ENCODE measurements at places on chromosomes 3 and 15. TPM values are rescaled to one million over a fixed set of nuclear protein-coding genes. Genes with fewer than 3 reads are reported as not detected.
A peak's percentile ranks its signal among the peaks of the same experiment; 100 is the strongest.

The ATP13A5 gene
- total RNA-seq: not detected

The AP3B2 gene
- total RNA-seq: 0.36 TPM

The PLSCR5 gene
- total RNA-seq: not detected

DNA sequence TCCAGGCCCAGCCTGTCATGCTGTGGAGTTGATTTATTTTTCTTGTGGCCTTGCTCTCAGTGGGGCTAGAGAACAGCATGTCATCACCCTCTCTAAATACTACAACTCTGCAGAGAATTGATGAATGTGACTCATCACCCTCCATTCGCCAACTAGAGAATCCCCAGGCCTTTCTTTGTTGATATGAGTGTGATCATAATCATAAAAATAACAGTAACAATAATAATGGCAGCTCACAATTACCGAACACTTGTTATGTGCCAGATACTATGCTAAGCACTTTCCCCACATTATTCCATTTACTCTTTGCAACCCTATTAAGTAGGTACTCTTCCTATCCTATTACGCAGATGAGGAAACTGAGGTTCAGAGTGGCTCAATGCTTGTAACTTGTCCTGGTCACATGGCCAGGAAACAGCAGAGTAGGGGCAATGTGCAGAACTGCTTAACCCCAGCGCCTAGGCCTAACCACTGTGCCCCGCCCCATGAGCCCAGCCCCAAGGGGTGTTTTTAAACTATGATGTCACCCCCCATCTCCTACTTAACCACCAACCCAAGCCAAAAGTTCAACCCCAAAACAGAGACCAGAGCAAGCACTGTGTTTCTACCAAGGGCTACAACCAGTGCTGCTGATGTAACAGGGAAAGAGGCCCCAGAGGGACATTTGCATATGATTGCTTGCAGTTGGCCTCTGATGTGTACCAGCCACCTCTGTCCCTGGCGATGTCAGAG, 104.5 kb downstream of the ADCY5 start:
- peak; percentile 96 for DNase-seq

DNA sequence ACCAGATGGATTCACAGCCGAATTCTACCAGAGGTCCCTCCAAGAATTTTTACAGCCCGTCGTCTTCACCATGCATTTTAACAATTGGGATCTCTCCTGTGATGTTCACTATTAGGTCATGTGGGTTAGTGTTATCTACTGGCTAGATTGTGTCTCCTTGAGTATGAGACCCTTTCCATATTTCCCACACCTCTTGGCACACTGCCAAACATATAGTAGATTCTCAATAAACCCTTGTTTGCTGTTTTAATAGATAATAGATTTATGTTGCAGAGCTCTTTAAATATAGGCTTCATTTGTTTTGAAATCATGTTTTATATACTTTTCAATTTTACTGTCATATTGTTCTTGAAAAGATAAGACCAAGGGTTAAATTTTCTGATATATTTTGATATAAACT, 34.9 kb upstream of the ADGRG7 start:
- DNase-seq: no peak

DNA sequence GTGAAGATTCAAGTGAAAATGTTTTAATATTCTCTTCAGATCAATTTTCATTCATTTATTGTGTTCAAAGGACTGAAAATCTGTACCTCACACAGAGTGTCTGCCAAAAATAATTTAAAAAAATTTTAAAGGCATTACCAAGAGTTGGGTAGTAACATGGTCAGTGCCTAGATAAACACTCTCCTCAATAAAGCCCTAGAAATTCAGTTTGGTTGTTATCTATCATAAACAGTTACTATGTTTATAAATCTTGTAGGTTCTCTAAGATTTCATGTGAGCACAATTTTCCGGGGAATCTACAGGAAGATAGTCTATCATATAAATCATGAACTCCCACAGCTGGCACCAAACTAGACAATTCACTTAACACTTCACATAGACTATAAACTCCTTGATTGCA, 128.6 kb downstream of the GSK3B start:
- DNase-seq: peak; percentile 54

- DNase-seq: no peak
These were observed 3.6 kb downstream of the CLDN1 start for GRCh38 chr3:190318666-190319065.

DNA sequence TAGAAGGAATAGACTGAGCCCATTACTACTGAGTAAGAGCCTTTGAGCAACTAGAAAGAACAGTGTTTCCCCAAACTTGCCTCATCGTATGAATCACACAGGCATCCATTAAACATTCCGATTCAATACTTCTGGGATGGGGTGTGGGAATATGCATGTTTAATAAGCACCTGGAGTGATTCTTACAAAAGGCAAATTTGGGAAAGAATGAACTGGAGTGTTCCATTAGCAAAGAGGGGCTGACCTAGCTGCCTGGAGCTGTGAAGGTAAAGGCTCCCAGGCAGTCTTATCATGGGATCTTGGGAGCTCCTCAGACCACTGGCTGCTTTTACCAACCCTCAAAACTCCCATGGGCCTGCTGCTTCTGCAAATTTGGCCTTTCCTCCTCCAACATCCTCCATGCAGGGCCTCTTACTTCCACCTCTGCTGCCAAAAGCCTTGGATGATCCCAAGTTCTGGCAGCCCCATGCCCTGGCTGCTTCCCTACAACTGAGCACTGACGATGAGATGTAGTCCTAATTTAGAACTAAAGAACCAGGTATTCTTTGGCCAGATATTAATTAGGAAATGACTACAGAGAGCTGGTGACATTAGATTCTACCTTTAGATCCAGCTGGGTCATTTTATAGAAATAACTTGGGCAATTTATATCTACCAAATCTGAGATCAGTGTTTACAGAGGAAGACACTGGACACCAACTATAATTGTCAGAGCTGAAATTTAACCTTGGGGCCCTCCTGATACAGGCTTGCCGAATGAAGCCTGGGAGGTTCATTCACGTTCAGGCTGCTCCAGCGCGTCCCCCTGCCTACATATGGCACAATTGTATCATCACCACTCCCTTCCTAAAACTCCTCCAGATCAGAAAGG, 11.2 kb upstream of the HOMER2 start:
- peak; percentile 89 for DNase-seq

DNA sequence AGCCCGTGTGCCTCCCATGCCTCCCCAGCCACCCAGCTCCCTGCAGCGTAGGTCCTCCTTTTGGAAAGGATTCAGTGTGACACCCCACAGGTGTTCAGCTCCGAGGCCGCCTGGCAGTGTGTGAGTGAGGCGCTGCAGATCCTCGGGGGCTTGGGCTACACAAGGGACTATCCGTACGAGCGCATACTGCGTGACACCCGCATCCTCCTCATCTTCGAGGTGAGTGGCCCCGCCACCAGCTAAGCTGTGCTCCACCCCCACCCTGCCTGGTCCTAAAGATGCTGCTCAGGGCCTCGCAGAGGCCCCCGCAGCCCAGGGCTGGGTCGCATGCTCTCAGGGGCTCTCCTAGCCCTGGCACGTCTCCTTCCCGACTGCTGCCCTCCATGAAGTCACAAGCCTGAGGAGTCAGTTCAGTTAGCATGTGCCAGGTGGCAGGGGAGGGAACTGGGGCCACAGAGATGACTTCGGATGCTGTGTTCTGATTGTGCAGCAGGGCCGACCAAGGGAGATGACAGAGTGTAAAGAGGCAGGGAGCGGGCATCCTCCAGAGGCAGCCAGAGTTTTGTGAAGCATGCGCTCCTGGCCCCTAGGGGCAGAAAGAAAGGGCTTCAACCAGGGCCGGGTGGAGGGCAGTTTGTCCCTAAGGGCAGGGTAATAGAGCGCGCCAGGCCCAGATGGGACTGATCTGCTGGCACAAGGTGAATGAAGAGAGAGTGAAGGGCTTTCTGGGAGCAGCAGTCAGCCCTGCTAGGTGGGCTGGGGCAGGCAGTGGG, 26.8 kb downstream of the ACAD9 start:
- peak; percentile 89 for DNase-seq
